Calu3 (cell line): ENCODE measurements at places on chromosomes 12 and 14. TPM values are rescaled to one million over a fixed set of nuclear protein-coding genes. Genes with fewer than 3 reads are reported as not detected.

- H3K4me1 ChIP-seq, result peaks cover 36% of the 10 kb centered on the region
- DNase-seq, result no peak
- no peaks in the 10 kb centered on the region for H3K27me3 ChIP-seq
- peak overlapping the region; percentile 93 for H3K27ac ChIP-seq
Measured at GRCh38 chr12:67649261-67649569, 670 bp downstream of the DYRK2 start.

DNA sequence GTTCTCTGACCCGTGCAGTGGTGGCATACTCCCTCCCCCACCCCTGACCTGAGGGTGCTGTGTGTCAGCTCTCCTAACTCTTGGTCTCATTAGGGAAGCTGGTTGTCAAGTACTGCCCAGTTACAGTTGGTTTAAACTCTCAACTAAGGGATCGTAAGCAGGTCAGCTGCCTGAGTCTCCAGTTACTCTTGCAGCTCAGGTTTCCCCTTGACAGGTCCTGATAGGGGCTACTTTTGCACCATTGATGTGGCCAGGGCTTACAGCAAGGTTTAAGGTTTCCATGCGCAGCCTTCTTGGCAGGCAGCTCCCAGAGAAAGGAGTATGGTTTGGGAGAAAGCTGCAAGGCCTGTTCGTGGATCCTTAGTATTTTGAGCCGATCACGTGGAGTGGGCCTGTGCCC lies 74.5 kb downstream of the ETV6 start:
- H3K4me3 ChIP-seq, result no peak overlapping the region
- DNase-seq, result no peak
- H3K36me3 ChIP-seq, result peaks cover 29% of the 10 kb centered on the region
- no peaks in the 10 kb centered on the region for H3K27me3 ChIP-seq
- H3K27ac ChIP-seq, result peak overlapping the region; percentile 58

The ADGRD1 gene
- total RNA-seq, result not detected in 2 replicates

- H3K36me3 ChIP-seq, result no peaks in the 10 kb centered on the region
- H3K4me3 ChIP-seq, result no peak overlapping the region
- no peaks in the 10 kb centered on the region for H3K27me3 ChIP-seq
- H3K27ac ChIP-seq, result no peak overlapping the region
Measured at GRCh38 chr14:106094654-106095189, 568.3 kb downstream of the TMEM121 start.

The CCDC177 gene
- total RNA-seq, result not detected in 2 replicates

DNA sequence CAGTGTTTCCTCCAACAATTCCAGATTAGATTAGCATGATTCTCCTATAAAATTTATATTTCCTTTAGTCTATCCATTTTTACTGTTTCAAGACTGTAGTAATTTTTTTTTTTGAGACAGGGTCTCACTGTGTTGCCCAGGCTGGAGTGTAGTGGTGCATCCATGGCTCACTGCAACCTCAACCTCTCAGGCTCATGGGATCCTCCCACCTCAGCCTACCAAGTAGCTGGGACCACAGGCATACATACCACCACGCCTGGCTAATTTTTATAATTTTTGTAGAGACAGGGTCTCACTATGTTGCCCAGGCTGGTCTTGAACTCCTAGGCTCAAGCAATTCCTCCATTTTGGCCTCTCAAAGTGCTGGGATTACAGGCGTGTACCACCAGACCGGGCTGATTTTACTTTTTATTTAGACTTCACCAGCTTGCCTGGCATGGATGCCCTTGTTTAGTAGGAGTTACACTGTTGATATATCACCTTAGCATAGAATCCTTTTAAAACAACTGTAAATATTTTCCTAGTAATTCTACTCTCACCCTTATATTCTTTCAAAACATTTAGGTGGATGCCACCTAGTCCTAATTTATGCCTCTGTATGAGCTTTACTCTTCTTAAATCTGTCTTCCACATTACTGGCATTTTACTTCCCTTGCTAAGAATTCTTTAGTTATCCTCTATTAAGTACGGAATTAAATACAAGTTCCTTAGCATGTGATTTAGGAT lies 55.8 kb upstream of the LIMA1 start:
- H3K27ac ChIP-seq, result no peak overlapping the region
- no peaks in the 10 kb centered on the region for H3K4me1 ChIP-seq
- no peaks in the 10 kb centered on the region for H3K27me3 ChIP-seq
- no peak overlapping the region for H3K4me3 ChIP-seq
- no peaks in the 10 kb centered on the region for H3K36me3 ChIP-seq

DNA sequence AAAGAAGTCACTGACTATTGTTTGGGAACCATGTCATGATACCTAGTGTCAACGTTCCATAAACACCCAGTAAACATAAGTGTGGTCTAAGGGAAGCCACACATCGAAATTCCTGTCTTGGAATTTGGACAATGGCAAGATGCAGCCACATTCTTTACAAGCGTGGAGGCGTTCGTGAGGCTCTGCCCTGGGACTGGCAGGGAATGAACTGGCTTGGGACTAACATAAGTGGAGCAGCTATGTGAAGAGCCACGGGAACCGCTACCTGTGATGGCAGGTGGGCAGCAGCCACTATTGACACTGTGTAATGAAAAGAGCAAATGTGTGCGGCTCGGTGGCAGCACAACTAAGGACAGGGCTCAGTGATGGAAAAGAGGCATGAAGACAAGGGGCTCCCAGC lies 10.0 kb upstream of the NRIP2 start:
- DNase-seq, result no peak
- H3K27ac ChIP-seq, result no peak overlapping the region
- H3K36me3 ChIP-seq, result peaks cover 22% of the 10 kb centered on the region
- H3K4me3 ChIP-seq, result no peak overlapping the region
